ENCODE measurements at places on chromosomes 4 and X.

DNA sequence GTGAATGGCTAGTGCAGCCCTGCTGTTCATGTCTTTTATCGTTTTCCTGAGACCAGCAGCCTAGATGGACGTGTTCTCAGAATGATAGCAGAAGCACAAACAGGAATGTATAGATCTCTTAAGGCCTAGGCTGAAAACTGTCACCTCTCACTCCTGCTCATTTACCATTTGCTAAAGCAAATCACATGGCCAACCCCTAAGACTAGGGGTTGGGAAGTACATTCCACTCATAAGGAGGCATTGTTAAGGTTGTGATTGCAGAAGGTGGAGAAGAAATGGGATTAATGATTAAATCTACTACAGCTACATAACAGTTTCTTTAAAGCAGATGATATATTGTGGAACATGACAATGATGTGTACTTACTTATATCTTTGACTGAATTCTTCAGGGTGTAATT is 536.8 kb upstream of the FTHL17 start:
- no peak for DNase-seq

- DNase-seq, result no peak
Measured at GRCh38 chr4:165628572-165628971, 244.5 kb upstream of the TLL1 start.

DNA sequence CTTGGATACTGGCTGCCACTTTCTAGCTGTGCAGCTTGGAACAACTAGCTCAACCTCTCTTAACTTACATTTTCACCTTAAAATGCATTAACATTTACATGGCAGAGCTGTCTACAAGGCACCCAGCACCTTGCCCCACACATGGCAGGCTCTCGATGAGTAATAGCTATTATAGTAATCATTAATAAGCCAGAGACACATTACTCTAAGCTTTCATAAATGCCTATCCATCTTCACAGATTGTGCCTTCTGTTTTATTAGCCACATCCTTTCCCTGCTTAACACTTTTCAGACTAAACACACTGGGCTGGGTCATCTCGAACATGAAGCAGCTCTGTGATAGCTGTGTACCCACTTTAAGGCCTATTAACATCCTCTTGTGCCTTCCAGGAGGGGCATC is 83.8 kb upstream of the UCP1 start:
- no peak for DNase-seq

DNA sequence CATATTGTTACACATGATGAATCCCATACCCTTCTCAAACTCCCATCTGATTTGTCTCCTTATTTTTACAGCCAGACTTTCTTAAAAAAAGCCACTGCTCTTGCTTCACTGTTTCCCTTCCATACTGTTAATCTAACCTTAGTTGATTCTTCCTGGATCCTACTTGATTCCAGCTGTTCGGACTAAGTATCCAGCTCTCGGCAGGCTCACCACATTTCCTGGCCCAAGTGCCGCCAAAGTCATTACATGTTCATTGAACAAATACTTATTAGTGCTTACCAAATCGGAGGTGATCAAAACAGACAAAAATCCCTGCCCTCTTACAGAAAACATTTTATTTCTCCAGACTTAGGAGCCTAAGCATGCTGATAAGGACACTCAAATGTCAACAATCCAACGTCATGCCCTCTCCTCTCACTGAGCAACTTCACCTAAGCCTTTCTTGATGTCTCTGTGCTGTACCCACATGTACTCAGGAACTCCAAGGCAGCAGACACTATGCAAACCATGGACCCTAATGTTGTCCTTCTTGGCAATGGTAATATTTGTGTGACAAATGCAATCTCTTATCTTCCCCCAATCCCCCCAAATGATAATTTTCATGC is 45.1 kb upstream of the C1QTNF7 start:
- DNase-seq, result no peak

DNA sequence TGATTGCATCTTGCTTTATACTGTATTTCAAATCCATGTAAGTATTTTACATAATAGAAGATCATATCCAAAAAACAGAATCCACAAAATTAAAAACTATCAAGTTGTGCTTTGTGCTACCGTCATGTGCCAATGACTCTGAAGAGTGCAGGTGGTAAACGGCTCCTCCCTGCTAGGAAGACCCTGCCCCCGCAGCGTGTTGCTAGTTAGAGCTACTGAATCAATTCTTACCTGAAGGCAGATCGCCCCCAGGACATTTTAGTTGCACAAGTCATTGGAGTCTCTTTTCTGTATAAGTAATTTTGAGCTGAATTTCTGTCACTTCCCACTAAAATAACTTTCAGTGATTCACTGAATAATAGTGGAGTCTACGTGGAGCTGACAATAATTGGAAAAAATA is 599.5 kb upstream of the ZFP42 start:
- no peak for DNase-seq
